ENCODE measurements at places on chromosomes 11 and 22. TPM values are rescaled to one million over a fixed set of nuclear protein-coding genes. Genes with fewer than 3 reads are reported as not detected.

OR8G5 gene
- total RNA-seq, result not detected

DNA sequence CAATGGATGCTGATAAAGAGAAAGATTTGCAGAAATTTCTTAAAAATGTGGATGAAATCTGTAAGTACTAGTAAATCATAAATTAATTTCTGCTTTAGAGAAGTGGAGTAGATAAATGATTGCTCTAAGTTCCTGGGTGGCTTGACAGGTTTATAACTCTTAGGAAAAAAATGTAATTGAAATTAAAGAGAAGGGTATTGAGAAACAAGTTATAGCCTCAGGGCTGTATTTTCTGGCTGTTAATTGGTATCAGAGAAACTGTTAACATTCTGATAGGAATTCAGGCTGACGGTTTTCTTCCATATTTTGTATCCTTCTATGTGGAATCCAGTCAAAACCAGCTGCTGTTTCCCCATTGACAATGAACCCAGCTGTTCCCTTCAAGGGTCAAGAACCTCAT, 1.9 kb downstream of the TTC12 start:
- DNase-seq, result no peak

CHADL gene
- 0.11 TPM for total RNA-seq

- no peak for DNase-seq
These were observed 1996.9 kb downstream of the LRRC4C start for GRCh38 chr11:39462506-39462905.

- DNase-seq, result no peak
These were observed 48.9 kb upstream of the TCF20 start for GRCh38 chr22:42319386-42319785.

DNA sequence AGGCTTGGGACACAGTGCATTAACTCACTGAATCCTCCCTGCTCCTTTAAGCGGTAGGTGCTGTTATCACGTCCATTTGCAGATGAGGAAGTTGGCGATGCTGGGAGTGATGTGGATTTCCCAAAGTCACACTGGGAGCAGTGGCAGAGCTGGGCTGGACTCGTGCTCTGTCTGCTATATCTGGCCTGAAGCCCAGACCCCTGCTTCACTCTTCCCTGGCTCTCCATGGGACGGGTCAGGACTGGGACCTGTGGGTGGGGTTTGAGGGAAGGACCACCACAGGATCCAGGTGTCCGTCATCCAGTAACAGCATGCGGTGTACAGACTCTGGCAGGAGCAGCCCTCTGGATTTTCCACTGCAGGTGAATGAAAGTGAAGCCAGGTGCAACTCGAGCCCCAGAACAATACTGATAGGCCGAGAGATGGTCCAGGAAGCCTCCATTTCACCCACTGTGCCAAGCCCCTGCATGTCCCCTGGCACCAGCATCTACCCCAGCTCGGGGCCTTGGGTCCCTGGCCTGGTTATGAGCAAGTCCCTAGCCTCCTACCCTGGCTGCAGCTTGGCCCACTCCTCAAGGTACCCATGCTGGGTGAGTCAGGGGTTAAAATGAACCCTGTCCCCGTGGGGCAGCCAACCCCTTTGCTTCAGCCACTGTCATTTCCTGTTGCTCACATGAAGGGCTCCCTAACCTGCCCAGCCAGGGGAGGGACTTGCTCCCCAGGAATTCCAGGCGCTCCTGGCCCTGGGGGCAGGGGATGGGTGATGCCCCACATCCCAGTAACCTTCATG, 4.2 kb downstream of the USP2 start:
- DNase-seq, result no peak

Data from activated T-helper 2 cell treated with anti-CD3 and anti-CD28 coated beads, Interferon-gamma antibody, Interleukin-2, Interleukin-4, amounts not matched to agents 10 μg/mL and 5 μg/mL and 100 μg/mL, durations not matched to agents 14 hours and 24 hours and 36 hours (primary cell).